ELF-1 (cell line): ENCODE measurements at places on chromosomes 2 and 18.

GRCh38 chr2:23404426-23404825, 19.4 kb downstream of the KLHL29 start:
- DNase-seq: peak; percentile 71

DNA sequence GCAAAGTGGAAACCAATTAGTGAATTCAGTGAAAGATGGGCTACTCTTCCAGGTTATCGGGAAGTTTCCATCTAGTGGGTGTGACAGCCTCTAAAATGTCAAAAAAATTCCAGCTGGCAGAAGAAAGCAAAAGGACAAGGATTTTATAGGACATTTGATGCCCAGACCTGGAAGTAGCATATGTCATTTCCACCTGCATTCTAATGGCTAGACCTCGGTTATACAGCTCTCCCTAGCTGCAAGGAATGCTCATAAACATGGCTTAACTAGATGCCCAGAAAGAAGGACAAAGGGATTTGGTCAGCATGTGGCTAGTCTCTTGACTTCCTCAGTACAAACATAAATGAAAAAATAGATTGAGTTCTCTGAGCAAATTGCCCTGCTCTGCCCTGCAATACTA, 215.4 kb downstream of the NYAP2 start:
- DNase-seq: no peak

DNA sequence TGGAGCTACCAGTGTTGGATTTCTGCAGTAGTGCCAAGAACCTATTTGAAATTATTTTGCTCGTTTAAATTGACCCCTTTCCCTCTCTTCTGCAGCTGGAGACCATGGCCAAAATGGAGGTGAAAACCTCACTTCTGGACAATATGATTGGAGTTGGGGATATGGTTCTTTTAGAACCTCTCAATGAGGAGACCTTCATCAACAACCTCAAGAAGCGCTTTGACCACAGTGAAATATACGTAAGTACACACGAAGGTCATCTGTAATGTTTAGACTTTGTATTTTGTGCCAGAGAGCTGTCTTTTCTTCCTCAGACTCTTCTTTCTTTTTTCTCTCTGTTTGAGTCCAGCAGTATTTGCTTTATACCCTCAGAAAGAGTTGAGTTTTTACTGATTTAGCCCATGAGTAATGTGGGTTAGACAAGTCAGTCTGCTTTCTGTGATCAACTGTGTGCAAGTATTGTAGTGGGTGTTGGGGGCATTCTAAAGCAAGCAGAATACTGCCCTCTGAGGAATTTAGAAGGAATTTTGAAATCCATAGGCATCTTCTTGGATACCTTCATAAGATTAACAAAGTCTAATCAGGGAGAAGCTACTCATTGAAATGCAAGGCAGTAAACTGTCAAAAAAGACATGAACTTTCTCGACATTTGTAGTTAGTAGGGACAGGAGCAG, 31.7 kb downstream of the MYO1B start:
- DNase-seq: no peak

DNA sequence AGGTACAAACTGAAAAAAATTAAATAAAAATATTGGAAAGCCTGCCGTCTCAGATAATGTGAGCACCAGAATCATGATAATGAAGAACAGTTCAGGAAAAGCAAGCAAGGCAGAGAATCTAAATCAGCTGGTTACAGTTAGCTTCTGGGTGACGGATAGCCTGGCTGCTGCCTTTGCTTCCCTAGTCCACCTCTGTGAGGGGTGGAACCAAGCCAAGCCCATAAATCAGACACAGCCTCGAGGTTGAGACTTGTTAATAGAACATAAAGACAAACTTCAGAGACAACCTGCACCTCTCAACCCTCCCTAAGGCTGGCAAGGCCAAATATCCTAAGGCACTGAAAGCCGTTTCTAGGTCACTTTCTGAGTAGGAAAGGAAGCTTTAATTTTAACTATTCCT, 334.7 kb upstream of the SLC39A10 start:
- peak; percentile 29 for DNase-seq

- DNase-seq: no peak
Observed at GRCh38 chr2:45904946-45905631, 253.6 kb downstream of the PRKCE start.

GRCh38 chr2:16284941-16285625, 344.7 kb downstream of the MYCN start:
- DNase-seq: no peak

- no peak for DNase-seq
Observed at GRCh38 chr2:137590102-137590501, 374.2 kb upstream of the HNMT start.

- DNase-seq: no peak
Observed at GRCh38 chr18:6731222-6731596, 1.7 kb downstream of the ARHGAP28 start.

DNA sequence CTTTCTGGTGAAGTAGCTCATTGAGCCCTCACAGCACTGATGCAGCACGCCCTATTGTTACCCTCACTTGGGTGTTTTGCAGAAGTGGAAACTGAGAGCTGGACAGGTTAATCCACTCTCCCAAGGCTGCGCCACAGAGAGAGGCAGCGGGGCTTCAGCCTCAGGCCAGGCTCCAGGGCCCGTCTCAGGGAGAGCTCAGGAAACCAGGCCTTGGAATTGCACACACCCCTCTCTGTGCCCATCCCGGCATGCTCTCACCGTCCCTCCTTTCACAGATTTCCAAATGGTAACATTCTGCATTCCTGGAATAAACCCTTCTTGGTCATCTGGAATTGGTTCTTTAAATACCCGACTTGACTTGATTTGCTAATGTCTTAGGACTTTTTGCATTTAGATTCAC, 51.5 kb downstream of the TWIST2 start:
- DNase-seq: no peak

DNA sequence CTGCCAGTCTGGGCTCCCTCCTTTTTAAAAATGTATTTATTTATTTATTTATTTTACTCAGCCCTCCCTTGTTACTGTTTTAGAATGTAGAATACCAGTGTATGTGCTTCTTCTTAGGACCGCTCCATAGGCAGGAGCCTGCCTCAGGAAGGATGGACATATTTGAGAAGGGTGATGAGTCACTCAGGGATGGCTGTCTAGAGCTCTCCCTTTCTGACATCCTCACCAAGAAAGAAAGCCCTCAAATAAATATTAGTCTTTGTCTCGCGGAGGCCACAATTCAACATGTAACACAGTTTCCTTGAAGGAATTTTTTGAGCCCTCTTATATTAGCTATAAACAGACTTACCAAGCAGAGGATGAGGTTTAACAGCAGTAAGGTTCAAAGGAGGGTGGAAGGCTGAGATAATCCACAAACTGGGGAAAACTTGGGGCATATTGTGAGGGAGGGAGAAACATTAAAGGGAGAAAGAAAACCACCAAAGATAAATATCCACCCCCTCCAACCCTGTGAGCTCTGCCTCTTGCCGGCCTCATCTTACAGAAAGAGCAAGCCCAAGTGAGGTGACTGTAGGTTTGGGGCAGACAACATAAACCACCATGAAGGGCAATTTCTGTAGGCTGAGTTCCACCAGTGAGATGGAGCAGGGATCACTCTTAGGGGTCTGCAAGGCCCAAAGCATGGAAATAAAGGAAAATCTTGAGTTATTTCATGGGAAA, 163.4 kb downstream of the LRRTM1 start:
- no peak for DNase-seq

DNA sequence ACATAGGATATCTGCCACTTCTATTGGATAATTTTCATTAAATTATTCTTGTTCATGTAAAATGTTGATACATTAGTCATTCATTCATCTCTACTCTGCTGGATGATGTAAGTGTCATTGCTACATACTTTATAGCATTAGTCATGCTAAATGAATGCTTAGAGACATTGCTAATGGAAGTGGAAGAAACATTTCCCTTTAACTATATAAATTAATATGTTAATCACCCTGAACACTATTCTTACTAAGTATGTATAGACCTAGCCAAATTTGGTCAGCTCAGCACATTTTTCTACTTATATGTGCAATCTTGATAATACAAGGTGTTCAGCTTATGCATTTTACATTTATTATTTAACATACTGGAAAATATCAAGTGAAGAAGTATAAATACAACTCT, 160.2 kb downstream of the DPP4 start:
- DNase-seq: no peak

- no peak for DNase-seq
Observed at GRCh38 chr18:73038336-73038735, 170.5 kb upstream of the NETO1 start.

DNA sequence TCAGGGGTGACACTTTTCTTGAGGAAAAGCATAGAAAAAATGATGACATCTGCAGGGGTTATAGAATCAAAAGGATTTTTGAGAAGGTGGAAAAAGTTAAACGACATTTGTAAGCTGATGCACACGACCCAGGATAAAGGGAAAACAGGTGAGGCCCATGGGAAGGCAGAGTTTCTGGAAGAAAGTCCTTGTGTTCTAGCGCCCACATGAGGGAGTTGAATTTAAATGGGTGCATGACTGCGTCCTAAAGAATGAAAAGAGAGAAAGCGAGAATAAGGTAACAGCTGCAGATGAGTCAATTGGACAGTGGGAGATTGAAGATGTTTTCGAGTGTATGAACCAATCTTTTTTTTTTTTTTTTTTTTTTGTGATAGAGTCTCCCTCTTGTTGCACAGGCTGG, 158.1 kb downstream of the GALR1 start:
- DNase-seq: no peak

GRCh38 chr2:146661473-146662096, 1183.2 kb upstream of the ACVR2A start:
- peak; percentile 26 for DNase-seq

- DNase-seq: no peak
Observed at GRCh38 chr18:5918205-5918858, 23.0 kb upstream of the TMEM200C start.

- no peak for DNase-seq
Observed at GRCh38 chr2:180597179-180597578, 383.2 kb upstream of the UBE2E3 start.

DNA sequence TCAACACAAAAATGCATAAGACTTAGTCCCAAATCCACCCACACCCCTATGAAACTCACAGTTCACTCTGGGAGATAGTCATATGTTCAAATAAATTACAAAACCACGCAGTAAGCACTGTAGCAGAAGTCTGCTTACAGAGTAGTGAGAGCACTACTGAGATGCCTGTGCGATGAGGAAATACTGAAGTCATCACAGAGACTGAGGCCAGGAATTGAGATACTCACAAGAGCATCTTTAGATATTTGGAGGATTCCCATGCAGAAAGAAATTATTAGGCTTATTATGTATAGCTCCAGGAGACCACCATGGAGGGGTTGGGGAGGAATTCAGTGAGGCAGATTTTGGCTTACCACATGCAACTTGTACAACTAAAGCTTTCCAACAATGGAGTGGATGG, 82.3 kb downstream of the ANTXR1 start:
- no peak for DNase-seq

DNA sequence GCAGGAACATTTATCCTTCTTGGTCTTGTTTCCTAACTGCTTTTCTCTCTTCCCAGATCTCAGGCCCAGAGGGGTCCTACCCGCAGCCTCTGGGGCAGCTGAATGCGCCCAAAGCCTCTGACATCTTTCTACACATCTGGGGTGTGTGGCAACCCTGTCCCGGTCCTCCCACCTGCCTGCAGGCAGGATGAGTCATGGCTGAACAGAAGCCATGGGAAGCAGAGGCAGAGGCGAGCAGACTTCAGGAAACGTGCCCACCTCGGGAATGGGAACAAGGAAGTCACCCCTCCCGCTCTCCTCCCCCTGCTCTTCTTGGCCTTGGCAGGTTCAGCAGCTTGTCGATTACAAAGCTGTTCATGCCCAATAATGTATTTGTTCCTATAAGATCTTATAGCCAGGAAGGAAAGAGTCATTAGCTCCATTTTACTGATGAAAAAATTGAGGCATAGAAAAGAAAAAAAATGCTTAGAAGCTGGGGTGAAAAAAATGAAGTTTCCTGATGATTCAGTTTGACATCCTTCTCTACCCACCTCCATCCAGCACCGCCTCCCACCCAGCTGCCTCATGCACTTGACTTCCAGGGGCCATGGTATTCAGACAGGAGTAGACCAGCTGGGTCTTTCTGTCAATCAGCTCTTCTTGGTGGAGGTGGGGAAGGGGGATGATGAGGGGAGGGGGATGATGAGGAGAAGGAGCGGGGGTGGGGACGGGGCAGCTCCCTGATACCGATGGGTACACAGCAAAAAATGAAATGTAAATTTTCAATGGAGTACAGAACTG, 10.4 kb upstream of the KCNF1 start:
- peak; percentile 67 for DNase-seq

DNA sequence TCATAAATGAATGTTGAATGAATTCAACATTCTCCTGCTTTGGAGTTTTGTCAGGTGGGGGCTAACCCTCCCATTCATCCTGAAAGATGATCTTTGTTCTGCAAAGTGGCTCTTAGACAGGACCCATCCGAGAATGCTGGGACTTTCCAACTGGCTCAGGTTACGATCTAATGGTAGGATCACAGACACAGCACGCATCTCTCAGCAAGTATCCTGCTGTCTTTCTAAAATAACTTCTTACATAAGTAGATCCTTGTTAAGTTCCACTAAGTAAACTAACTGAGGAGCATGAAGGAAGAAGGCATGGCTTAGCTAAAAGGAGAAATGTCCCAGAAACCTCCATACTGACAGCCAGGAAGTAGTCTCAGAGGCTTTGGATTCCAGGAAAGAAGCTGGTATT, 23.7 kb downstream of the CYP27A1 start:
- DNase-seq: peak; percentile 14

GRCh38 chr2:166384774-166385173, 9.0 kb upstream of the SCN9A start:
- no peak for DNase-seq

DNA sequence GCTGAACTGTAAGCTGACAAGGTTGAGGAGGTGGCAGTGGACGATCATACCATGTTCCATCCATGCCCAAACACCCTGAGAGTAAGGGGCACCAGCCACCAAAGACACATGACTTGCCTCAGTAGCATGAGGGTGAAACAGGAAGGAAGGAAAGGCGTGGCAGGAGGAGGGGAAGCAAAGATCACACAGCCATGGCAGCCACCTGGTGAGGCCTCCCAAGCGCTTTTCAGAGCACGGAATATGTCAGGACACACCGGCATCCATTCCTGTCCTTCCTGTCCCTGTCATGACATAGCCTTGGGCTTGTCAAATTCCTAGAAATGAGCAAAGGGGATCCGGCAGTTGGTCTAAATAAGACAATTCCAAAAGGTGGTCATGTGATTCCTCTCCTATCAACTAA, 118.7 kb downstream of the MYO5B start:
- DNase-seq: no peak

GRCh38 chr2:198807131-198807530, 650.6 kb downstream of the SATB2 start:
- DNase-seq: no peak

DNA sequence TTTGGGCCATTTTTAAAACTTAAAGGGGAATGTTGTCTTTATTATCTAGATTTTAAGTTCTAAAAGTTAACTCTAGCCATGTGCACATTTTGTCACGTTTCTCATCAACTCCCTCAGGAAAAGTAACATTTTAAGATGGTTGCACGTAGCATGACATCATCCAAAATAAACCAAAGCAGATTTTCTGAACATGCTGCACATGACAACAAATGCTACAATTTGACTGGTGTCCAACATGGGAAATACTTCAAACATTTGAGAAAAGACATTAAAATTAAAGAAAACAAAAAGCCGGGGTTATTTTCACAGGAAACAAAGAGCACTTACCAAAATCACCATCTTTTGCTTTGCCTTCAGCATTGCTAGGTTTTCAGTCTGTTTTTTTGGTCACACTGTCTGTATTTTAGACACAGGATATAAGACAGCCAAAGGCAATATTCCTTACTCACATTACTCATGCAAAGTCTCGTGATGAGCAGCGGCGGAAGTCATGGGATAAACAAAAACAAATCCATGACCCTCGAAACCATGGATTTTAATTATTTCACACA, 51.3 kb upstream of the RND3 start:
- DNase-seq: no peak
